ENCODE measurements at places on chromosomes 4 and X. TPM values are rescaled to one million over a fixed set of nuclear protein-coding genes. Genes with fewer than 3 reads are reported as not detected.

- DNase-seq = no peak
Measured at GRCh38 chr4:74203467-74203866, 45.5 kb downstream of the MTHFD2L start.

- no peak for DNase-seq
Measured at GRCh38 chr4:171256223-171256622, 557.0 kb upstream of the GALNTL6 start.

GRCh38 chr4:56768763-56769162, 52.7 kb downstream of the SPINK2 start:
- DNase-seq = no peak

DNA sequence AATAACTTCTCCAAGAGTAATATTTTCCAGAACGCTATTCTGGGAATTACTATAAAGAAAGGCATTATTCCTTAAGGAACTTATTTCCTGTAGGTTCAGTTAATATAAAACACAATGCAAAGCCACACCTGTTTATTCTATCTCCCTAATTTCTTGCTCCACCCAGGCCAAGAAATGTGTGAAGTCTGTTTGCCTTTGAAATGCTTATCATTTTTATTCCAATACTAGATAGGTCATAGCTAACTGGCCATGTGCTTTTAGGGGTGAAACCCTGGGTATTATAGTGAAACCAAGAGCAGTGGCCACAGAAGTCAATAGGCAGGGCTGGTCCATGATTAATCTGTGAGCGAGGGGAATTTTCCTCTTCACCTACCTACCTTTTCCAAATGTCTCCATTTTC, 14.8 kb downstream of the CXCL3 start:
- DNase-seq = no peak

GRCh38 chrX:106976416-106976815, 23.6 kb downstream of the MORC4 start:
- DNase-seq = no peak

DNA sequence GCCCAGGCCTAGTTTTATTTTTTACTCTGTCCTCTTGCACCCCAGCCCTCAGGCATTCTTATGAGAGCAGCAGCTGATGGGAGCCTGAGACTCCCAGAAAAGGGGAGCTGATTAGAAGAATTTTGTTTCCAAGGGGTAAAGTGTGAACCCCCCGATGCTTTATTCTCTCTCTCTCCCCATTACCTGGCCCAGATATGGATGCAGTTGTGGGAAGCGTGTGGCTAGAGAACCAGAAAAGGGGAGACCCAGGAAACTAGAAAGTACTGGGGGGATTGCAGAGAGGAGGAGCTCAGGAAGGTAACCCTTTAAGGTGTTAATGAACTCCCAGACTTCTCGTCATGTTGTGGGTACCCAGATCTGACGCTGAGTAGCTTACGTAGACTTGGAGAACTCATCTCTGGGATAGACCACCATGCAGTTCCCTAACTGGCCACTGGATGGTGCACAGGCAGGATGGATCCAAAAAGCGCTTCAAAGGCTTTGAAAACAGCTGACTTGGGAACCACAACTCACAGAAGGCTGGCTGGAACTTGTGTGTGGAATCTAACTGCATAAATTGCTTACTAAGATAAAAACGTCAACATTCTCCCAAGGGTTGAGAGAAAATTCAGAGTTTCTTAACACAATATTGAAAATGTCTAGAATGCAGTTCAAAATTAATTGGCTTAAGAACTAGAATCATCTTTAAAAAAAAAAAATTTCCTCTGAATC, 64.7 kb downstream of the TBC1D14 start:
- DNase-seq = peak; percentile 82

- no peak for DNase-seq
Measured at GRCh38 chr4:54197926-54198325, 31.2 kb upstream of the PDGFRA start.

- no peak for DNase-seq
Measured at GRCh38 chrX:1741816-1742394, 127.0 kb downstream of the ASMT start.

DNA sequence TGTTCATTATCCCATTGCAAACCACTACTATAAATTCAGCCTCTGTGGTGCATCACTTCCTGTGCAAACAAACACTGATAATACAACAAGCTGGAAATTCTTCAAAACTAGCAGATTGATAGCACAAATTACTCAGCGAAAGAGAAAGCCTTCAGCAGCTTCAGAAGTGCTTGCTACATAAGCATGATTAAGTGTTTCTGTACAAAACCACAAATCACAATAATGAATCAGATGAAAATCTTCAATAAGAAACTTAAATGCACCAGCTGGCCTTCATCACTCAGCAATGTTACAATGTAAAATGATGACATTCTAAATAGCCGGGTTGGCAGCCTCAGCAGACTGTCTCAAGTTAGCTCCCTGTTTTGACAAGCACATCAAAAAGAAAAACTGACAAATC, 262.2 kb downstream of the SPOCK3 start:
- no peak for DNase-seq

GRCh38 chr4:22217480-22217879, 268.9 kb upstream of the KCNIP4 start:
- DNase-seq = no peak

DNA sequence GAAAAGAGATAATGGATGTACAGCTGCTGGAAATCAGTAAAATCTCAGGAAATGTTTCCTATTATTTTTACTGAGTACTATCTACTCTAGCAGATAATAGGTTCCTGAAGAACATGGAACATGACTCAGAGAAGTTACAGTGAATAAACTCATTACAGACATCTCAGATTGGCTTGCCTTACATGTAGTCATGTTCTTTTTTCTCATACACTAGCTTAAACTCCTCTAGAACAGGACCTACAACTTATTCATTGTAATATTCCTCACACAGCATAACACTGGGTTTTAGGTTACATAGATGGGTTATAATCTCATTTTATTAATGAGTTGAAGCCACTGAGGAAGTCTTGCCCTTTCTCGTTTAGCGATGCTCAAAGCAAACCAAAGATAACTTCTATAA, 86.9 kb upstream of the BMP2K start:
- no peak for DNase-seq

The SLC6A8 gene
- 192 TPM for total RNA-seq

The MAGEA2 gene
- total RNA-seq = not detected

The WNK3 gene
- total RNA-seq = 0.89 TPM

The STBD1 gene
- total RNA-seq = 27.2 TPM

The RXFP1 gene
- total RNA-seq = not detected

The GUCY1B1 gene
- total RNA-seq = 25.1 TPM
